ENCODE measurements at places on chromosomes 3 and 15.

GRCh38 chr3:54146506-54147239 is 24.3 kb downstream of the CACNA2D3 start:
- no peak for DNase-seq

DNA sequence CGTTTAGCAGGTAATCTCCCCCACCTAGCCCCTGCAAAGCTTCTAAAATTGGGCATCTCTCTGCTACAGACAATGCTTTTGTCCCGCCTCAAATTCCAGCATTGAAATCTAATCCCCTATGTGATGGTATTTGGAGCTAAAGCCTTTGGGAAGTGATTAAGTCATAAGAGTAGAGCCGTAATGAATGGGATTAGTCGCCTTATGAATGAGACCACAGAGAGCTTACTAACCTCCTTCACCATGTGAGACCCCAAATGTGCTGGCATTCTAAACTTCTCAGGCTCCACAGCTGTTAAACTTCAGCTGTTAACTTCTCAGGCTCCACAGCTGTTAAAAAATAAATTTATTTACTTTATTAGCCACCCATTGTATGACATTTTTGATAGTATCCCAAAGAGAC is 374.2 kb upstream of the BCHE start:
- DNase-seq: no peak

- DNase-seq: no peak
Observed at GRCh38 chr15:67083135-67083762, 17.8 kb downstream of the SMAD3 start.

DNA sequence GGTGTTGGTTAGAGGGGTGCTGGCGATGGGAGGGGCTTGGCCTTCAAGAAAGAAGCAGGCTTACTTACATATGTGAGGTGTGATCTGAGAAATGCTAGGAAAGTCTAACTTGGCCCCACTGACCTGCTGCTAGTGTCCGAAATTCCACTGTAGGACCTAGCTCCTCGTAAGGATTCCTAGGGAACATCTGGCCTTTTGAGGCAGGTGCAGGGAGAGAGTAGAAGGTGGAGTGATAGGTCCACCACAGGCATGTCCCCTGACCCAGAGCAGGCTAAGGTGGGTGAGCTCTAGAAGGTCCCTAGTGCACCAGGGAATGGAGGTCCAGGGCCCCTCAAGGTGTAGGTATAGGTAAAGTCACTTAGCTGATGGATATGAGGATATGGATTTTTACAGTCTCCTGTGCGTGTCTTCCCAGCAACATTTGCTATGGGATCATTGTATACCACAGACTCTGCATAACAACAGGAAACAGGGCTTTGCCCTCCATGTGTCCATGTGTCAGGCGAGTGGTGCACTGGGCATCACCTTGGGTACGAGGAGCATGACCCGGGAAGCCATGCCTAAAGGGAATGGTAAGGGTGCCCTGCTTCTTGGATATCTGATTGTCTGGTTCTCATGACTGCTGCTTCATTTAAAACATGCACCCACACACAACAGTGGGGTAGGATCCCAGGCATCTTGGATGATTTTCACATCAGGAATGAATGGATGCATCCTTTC is 32.6 kb downstream of the POMGNT2 start:
- no peak for DNase-seq

- DNase-seq: no peak
Observed at GRCh38 chr3:62095756-62096155, 277.6 kb downstream of the FEZF2 start.
